Dermis blood vessel endothelial cell (primary cell): ENCODE measurements at places on chromosomes 7 and 10. TPM values are rescaled to one million over a fixed set of nuclear protein-coding genes. Genes with fewer than 3 reads are reported as not detected.

HMX3 gene
- total RNA-seq: not detected in 2 replicates

HABP2 gene
- under 0.01 and 0.19 TPM in 2 replicates for total RNA-seq

PDK4 gene
- 88.9 and 105 TPM in 2 replicates for total RNA-seq

DNA sequence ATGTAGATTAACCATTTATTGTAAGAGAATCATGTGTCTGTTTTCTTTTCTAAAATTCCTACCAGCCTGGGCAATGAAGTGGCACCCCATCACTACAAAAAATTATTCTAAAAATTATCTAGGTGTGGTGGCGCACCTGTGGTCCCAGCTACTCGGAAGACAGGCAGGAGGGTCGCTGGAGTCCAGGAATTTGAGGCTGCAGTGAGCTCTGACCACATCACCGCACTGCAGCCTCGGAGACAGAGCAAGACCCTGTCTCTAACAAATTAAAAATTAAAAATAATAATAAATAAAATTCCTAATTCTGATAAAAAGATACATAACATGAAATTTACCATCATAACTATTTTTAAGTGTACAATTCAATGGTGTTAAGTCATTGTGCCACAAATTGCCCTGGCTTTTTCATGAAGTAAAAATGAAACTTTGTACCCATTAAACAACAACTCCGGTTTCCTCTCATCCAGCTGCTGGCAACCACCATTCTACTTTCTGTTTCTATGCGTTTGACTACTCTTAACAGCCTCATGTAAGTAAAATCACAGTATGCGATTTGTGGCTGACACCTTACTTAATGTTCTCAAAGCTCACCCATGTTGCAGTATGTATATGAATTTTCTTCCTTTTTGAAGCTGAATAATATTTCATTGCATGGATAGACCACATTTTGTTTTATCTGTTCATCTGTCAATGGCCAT lies 20.6 kb upstream of the USP6NL start:
- DNase-seq: no peak

DNA sequence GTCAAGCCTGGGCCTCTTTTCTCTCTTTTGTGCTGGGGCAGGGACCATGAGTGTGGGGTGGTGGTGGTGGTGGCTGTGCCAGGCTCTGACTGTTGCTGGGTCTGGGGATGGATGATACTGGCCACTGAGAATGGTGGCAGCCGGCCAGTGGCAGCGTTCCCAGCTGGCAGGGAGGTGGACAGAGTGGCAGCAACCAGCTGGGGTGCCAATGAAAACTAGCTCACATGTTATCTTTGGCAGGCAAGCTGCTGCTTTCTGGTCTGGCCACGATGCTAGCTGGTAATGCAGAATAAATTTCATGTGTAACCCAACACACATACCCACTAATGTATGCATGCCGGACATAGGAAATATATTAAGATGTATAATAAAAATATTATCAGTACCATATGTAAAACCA lies 95.0 kb upstream of the SLC26A5 start:
- peak; percentile 13 for DNase-seq

- no peak for DNase-seq
These were observed 35.9 kb upstream of the SFTPD start for GRCh38 chr10:79984851-79985250.

GRCh38 chr7:7257899-7258692 lies 75.8 kb downstream of the C1GALT1 start:
- DNase-seq: peak; percentile 5

DNA sequence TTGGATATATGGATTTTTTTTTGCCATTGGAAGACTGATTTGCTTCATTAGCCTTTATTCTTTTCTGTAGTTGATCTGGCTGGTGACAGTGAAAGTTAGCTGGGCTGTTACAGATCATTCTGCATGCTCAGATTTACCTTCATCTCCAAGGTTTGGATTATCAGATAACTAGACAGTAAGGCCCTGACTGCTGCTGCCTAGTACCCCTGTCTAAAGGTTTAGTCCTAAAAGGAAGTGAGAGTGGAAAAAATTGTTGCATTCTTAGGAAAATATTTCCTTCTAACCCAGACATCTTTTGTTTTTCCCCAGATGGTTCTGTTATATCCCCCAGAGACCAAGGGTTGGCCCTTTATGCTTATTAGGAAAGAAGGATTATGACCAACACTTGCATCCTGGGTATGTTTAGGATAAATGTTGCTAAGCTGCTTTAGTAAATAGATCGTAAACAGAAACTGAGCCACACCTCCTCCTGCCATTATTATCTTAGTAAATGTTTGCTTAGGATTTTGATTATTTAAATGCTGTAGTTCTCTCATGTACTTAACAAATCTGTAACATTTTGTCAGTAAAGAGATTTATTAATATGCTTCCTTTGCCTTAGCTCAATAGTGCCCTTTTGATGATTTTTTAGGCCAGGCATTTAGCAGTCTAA lies 44.4 kb downstream of the MCU start:
- peak; percentile 95 for DNase-seq

DNA sequence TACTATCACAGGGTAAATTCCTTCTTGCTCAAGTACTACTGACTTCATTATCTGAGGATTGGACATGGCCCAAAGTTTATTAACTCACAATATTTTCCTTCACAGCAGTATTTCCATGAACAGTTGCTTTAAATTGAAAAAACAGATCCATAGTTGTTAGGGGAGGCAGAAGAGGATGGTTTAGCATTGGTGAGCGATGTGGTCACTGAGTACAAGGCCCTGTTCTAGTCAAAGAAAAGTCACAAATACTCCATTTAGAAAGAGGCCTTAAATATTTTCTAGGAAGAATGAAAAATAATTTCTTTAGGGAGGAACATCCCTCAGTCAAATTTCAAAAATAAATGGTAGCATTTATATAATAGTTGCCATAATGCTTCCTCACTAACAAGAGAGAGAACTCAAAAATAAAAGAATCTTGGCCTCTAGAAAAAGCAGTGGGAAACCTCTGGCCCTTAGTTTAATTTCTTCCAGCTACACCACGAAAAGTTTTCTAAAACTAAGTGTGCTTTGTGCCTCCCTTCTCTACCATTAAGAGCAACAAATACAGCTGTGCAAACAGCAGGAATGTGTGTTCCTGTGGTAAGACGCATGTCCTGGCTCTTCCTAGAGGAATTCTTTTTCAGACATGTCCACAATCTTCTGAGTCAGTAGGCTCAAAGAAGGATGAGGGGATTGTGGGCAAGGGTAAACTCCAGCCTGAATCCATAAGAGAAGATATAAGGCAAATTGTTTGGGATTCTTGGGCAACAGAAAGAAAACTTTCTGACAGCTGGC lies 105.7 kb downstream of the HOXA1 start:
- no peak for DNase-seq
